Activated T-helper 1 cell treated with Interleukin-2 at 50 U/mL for 16 hours (primary cell): ENCODE measurements at places on chromosomes 13 and 19.

DNA sequence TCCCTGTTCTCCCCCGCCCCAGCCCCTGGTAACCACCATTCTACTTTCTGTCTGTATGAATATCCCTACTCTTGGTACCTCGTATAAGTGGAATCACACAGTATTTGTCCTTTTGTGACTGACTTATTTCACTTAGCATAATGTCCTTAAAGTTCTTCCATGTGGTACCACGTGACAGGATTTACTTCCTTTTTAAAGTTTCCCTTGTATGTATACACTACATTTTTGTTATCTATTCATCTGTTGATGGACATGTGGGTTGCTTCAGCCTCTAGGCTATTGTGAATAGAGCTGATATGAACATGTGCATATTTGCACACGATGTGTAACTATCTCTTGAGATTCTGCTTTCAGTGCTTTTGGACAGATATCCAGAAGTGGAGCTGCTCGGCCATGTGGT, 59.6 kb upstream of the GJB6 start:
- DNase-seq, result no peak

GRCh38 chr19:17404621-17405249, 695 bp downstream of the BST2 start:
- DNase-seq, result no peak

DNA sequence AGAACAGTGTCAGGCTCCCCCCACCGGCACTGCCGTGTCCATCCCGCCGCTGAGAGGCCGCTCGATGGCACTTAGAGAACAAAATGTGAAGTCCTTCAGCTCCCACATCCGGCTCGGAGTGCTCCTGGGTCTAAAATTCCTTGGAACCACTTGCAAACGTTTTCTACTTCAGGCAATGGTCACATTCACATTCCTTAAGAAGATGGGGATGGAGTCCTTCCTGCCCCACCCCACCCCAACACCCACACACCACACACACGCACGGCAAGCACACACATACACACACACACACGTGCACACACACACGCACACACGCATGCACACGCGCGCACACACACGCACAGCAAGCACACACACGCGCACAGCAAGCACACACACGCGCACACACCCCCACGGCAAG, 83.4 kb downstream of the SOX1 start:
- no peak for DNase-seq

DNA sequence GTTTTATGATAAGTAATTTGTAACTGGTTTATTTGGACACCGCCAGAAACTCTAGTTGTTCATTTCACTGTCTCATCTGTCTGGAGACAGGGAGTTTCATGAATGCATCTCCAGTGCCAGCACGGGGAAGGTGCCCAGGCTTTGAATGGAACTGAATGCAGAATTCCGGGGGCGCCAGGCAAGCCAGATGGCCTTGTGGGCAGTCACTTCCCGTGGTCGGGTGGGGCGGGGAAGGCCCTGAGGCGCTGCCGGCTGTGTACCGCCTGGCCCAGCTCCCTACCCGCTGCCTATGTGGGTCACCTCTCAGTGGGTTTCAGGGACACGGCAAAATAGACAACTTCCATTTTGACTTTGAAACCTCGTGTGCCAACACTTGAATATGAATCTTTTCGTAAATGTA, 28.8 kb upstream of the MCF2L start:
- DNase-seq, result no peak

DNA sequence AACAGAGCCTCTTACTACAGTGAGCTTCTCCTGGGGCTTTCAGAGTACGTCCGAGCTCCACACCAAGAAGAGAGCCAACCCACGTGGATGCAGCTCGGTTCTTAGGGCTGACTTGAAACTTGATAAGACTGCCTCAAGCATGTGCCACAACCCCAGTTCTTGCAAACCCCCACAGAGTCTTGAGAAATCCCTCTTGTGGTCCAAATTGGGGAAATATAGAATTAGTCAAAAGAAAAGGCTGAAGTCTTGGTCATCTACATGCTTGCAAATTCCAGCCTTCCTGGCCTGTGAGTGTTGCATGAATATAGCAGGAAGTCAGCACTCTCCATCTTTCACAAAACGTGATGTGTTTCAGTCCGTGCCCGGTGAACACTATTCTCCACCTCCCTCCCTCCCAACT, 95.2 kb downstream of the GGACT start:
- DNase-seq, result no peak
